ENCODE measurements at places on chromosomes 5 and 9.

- no peak for DNase-seq
These were observed 198.6 kb downstream of the PAX5 start for GRCh38 chr9:36835271-36835996.

GRCh38 chr5:66134407-66134861, 9.7 kb upstream of the SREK1 start:
- peak; percentile 23 for DNase-seq

- peak; percentile 56 for DNase-seq
These were observed 4.6 kb upstream of the SLC25A48 start for GRCh38 chr5:135829681-135830383.

GRCh38 chr9:95764533-95765319, 110.8 kb upstream of the ERCC6L2 start:
- no peak for DNase-seq

- no peak for DNase-seq
These were observed 48.4 kb downstream of the SLC1A1 start for GRCh38 chr9:4538621-4539020.

- peak; percentile 64 for DNase-seq
These were observed 4.4 kb upstream of the GLIPR2 start for GRCh38 chr9:36132086-36132485.

GRCh38 chr9:4686112-4686511, 6.7 kb downstream of the CDC37L1 start:
- no peak for DNase-seq

DNA sequence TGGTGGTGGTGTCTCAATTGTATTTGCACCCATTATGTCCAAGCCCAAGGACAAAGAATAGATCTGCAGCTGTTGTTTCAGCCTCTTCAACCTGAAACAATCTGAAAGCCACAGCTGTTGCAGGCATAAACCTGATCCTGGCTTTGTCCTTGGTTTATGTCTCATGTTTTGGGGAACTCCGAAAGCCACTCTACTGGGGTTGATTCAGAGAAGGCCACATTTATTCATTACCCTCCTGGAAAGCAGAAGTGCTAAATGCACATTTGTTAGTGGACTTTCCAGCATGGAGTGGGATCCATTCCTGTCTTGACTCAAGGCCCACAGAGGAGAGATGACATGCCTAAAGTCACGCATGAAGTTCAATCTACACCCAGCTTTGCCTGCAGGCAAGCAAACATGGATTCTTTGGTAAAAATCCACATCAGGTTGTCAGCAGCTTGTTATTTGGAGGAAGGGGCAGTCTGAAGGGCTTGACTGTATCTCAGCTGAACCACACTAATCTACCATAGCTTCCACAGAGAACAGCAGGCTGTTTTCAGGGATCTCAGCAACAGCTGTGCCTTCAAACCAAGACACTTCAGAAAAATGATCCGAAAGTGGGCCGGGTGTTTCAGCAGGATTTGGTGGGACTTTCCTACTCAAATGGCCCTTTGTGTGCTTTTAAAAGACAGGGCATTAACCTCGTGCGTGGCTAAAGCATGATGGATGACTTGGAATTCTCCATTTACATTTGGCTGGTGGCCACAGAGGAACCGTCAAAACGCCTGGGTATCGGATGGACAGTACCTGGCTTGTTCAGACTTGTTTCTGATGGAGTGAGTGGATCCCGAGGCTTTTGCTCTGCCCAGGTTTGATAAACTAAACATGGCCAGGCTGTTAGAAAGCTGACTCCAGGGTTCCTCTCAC, 36.2 kb upstream of the ADAM19 start:
- no peak for DNase-seq

DNA sequence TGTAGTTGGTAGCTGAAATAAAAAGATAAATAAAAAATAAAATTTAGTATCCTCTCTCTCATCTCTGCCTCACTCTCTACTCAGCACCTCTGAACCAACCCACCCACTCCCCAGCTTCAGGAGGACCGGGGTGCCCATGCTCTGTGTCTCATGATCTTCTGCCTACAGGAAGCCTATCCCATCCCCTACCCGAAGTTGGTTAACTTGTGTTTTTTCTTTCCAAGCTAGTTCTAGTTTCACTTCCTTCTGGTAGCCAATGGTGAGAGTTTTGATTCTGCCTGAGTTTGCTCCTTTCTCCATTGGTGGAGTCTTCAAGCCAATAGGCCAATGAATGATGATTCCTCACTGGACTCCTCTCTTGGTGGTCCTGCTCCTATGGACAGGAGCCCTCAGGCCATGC, 32.1 kb downstream of the SNX24 start:
- no peak for DNase-seq

GRCh38 chr5:52710310-52710971, 77.3 kb upstream of the ITGA1 start:
- no peak for DNase-seq

DNA sequence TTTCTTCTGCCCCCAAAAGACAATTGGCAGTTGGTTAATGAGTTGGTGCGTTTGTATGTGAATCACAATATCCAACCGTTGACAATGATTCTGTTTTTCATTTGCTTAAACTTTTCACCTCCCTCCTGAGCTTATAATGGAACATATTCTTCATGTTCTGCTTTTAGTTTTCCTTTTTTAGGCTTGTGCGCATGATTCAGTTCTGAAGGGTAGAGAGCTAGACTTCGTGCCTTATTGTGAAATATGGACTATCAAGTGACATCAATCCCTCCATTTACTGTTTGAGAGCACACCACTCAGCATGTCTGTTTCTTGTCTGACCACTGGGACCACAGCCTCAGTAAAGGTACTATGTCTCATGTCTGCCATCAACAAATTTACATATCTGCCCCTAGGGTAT, 30.5 kb upstream of the LPAR1 start:
- DNase-seq: no peak

DNA sequence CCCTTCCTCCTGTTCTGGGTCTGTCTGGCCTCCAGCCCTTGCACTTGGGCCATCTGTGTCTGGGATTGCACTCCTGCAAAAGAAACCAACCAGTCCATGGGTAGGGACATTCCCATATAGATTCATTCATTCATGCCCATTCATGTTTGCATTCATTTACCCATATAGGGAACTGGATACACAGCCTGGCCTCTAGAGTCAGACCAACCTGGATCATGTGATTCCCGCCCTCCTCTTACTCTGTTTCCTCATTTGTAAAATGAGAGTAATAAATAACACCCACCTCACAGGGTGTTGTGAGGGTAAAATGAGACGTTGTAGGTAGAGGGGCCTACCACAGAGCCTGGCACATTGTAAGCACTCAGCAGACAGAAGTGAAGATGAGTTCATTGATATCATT, 8.5 kb downstream of the PCDH12 start:
- no peak for DNase-seq

GRCh38 chr5:66344544-66344943, 200.4 kb downstream of the SREK1 start:
- DNase-seq: no peak

DNA sequence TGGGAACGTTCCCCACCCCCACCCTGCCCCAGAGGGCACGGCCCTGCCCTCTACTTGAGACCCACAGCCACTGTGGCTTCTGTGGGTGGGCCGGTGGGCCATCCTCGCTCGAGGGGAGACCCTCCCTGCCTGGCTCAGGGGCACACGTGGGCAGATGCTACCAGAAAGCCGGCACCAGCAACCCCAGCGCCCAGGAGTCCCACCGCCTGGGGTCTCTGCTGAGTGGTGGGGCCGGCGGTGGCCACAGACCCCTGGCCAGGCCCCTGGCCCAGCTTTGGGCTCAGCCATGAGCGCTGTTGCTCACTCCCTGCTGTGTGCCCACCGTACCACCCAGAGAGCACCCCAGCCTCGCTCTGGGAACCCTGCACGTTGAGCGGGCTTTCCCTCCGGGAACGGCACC, 16.5 kb upstream of the NRARP start:
- DNase-seq: no peak

DNA sequence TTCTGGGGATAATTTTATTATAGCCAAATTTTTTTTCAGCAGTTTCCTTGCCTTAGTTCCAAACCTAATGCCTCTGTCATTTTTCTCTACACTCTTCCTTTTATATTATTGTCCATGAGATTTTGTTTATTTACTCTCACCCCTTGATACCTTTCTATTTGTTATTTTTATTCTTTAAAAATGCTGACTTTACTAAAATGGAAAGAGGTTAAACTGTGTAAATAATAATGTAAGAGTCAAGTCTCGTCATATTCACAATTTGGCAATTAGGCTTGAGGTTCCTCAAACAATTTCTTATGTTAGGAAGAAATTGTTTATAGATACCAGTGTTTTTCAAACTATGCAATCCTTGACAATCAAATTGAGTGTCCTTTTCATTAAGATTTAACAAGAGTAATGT, 428.6 kb upstream of the CDH9 start:
- DNase-seq: no peak

- DNase-seq: no peak
These were observed 16.9 kb upstream of the ZNF782 start for GRCh38 chr9:96871176-96871575.

GRCh38 chr5:34749431-34749873, 89.5 kb upstream of the TTC23L start:
- DNase-seq: peak; percentile 68

DNA sequence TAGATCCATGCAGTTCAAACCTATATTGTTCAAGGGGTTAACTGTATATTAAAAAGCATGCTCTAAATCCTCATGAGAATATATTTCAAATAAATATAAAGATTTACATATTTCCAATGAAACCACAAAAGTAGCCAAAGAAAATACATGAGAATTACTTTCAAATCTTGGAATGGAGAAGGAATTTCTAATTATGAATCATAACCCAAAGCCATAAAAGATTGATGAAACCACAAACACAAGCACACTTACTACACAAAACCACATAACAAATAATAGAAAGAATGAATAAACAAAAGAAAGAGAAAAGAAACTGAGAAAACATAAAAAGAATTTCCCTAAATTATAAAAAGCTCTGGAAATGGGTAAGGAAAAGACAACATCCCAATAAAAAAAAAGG, 16.0 kb downstream of the ERP44 start:
- peak; percentile 28 for DNase-seq

DNA sequence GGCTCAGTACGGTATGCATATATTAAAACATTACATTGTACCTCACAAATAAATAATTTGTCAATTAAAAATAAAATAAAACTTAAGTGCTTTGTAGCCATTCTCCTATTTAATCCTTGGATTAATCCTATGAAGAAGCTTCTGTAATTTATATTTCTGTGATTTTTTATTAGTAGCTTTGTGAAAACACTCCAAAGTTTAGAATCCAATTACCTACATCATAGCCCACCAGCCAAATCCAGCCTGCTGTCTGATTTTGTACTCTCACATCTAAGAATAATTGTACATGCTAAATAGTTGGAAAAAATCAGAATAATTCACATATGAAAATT, 10.4 kb downstream of the MED7 start:
- no peak for DNase-seq

All from fibroblast of pulmonary artery (primary cell).